GM23338 (cell line): ENCODE measurements at places on chromosomes 12 and 14.

DNA sequence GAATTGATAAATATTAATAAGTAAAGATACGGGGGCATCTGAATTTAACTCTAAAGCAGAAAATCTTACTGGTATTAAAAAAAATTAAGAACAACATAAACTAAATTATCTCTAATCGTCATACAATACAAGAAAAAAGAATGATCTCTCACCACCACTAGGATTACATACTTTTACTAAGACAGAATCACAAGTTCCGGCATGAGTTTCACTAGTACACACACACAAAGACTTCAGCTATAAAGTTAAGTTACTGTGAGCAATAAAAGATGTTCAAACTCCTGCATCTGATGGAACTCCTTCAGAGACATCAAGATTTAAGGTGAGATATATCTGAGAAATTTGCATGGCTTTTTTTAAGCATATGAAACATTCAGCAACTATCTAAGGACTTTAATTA lies 21.9 kb downstream of the CEP128 start:
- no peak for DNase-seq

GRCh38 chr14:44966601-44967336 lies 4.8 kb downstream of the TOGARAM1 start:
- DNase-seq: no peak

DNA sequence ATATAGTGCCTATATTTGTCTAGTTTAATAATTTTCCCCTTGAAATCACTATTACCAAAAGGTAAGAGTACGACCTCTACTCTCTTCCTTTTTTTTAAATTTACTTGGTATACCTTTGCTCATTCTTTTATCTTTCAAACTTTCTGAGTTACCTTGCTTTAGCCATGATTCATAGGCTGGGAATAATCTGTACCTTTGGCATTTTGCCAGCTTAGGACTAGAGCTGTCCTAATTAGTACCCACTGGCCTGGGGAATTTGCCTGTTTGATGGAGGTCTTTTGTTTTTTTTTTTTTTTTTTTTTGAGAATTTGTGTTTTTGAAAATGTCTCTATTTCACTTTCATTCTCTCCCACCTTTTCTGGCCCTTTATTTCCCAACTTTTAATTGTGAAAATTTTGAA lies 8.7 kb upstream of the SLC4A8 start:
- no peak for DNase-seq

GRCh38 chr12:80648881-80649280 lies 58.6 kb upstream of the MYF6 start:
- DNase-seq: no peak

GRCh38 chr12:115223991-115224390 lies 540.0 kb upstream of the TBX3 start:
- DNase-seq: no peak

DNA sequence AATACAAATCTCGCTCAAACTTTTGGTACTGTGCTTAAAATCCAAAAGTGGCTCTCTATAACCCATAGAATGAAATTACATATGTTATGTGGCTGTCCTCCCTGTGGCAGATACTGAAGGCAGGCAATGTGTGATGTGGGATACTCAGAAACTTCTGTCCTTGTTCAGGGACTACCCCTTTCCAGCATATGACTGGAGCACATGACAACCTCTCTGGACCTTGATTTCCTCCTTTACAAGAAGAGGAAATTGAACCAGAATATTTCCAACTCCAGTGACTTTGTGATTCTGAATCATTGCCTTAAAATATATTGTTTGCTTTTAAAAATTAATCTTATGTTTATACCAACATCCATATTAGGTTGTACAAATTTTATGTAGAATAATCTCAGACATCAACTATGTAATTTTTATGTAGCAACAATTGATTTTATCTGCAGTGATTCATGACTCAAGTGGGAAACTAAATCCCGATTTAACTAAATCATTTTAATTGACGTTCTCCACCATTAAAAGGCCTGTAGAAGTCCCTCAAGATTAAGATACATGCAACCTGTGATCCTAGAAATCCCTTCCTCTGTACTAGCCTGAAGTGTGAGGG lies 162.4 kb downstream of the AKAP6 start:
- no peak for DNase-seq

DNA sequence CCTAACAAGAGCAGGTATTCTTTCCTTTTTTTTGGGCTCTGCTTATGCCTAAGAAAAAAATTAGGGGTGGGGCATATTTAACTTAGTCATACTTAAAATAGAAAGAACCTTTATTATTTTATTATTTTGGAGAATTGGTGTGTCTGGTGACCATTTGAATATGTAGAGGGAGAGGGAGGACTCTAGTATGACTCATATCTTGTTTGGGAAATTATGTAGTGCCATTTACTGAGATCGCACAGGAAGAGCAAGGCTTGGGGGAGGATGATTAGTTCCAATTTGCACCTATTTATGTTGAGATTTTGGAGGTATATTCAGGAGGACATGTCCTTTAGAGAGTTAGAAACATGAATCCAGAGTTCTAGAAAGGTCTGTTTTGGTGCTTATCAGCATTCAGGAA lies 9.9 kb downstream of the ZNF410 start:
- DNase-seq: no peak
